ENCODE measurements at places on chromosomes 6 and 20. TPM values are rescaled to one million over a fixed set of nuclear protein-coding genes. Genes with fewer than 3 reads are reported as not detected.

DNA sequence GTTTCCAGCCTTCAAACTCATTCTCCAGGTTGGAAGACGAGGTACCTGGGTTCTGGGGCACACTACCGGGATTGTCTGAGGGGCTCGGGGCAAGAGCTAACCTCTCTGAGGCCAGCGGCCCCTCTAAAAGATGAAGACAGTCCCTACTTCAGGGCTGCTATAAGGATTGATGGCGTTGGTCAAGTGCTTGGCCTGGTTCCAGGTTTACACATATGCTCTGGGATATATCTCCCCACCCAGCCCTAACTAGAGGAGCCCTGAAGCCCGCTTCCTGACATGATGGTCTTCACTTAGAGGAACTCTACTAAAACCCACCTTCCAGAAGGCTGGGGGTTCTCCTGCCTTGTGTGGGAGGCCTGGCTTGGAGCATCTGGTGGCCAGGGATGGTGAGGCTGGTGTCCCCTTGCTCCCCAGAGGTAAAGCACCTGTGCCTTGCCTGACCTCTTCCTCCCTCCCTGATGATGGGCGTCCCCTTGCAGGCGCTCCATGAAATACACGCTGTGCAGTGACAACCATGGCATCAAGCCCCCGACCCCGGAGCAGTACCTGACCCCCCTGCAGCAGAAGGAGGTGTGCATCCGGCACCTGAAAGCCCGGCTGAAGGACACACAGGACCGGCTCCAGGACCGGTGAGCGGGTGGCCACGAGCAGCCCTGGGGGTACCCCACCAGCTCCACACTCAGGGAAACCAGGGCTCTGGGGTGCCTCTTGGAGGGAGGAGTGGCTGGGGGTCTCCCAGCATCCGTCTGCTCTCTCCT is 28.7 kb downstream of the SDCBP2 start:
- DNase-seq: no peak

- DNase-seq: no peak
These were observed 159.6 kb upstream of the MYLIP start for GRCh38 chr6:15969236-15969778.

DNA sequence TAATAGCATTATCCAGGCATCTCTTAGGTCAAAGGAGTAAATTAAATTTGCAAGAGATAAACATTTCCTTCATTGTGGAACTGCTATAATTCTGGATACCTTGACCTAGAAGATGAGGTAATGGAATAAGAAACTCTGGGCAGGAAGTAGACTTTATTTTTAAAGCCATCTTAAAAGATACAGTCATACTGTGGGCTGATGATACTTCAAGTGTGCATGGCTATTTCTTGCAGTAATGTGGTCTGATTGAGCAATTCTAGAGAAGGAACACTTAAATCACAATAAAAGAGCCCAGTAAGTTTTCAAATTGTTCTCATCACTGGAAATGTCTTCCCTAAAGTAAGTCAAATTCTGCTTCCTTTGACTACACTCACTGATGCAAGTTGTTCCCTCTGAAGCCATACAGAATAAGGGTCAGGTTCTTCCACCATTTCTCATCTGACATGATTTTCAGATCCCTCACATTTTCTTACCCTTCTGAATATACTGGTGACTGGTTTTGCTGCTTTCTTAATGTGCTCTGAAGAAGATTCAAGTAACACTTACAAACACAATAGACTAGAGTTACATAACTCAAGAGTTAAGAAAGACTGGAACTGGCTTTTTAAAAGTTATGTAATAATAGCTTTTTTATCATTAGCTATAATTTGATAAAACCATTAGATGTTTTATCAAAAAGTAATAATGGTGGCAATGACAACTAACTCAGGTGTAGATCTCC is 62.6 kb upstream of the TMEM244 start:
- DNase-seq: no peak

DNA sequence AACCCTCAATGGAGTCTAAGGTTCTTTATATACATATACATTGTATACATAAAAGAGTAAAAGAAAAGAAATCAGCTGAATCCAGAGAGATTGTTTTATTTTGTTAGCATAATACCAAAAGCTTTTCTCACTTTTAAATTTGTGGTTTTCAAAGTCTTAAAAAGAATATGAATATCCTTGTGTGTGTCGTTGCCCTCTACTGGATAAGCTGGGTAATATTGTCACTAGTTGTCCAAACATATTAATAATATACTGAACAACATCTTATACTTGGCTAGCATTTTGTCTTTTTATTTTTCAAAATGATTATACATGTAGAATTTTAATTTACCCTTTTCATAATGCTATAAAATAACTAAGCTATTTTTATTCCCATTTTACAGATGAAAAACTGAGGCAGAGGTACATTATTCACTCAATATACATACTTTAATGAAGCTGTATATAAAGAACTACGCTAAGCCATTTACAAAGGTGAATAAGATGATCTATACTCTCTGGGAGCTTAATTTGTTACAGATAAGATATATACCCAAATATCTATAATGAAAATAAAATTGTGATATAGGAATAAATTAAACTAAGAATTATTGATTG is 531.7 kb downstream of the TFAP2B start:
- DNase-seq: no peak

- no peak for DNase-seq
These were observed 3.5 kb downstream of the FOXO3 start for GRCh38 chr6:108564178-108564577.

The MUC22 gene
- not detected for total RNA-seq

The ULBP3 gene
- total RNA-seq: 3.9 TPM
